ENCODE measurements at places on chromosomes 1 and 21. TPM values are rescaled to one million over a fixed set of nuclear protein-coding genes. Genes with fewer than 3 reads are reported as not detected.

RGS4 gene
- total RNA-seq = 0.78 TPM

GREM2 gene
- not detected for total RNA-seq

VTCN1 gene
- not detected for total RNA-seq

CD52 gene
- 4.4 TPM for total RNA-seq

GJA5 gene
- total RNA-seq = 8.1 TPM

ZMYND12 gene
- total RNA-seq = 0.78 TPM

DLGAP3 gene
- total RNA-seq = 0.08 TPM

FBXO2 gene
- total RNA-seq = 2.3 TPM

CELF3 gene
- not detected for total RNA-seq

LENEP gene
- not detected for total RNA-seq

NTNG1 gene
- total RNA-seq = 0.46 TPM

TRAF3IP3 gene
- total RNA-seq = 0.70 TPM

CHD5 gene
- total RNA-seq = not detected

PPCS gene
- total RNA-seq = 30.2 TPM

HES5 gene
- 1.6 TPM for total RNA-seq

RGL1 gene
- 18.4 TPM for total RNA-seq

FCGR1A gene
- total RNA-seq = 0.46 TPM

DCDC2B gene
- total RNA-seq = not detected

FCRL3 gene
- not detected for total RNA-seq

SLAMF7 gene
- 0.16 TPM for total RNA-seq

OLFML3 gene
- 10.9 TPM for total RNA-seq

L1TD1 gene
- not detected for total RNA-seq

NDUFS5 gene
- total RNA-seq = 728 TPM

KCNQ4 gene
- 2.6 TPM for total RNA-seq

PKP1 gene
- total RNA-seq = 0.08 TPM

CLEC20A gene
- total RNA-seq = not detected

SYPL2 gene
- total RNA-seq = 28.9 TPM

ERRFI1 gene
- 11.1 TPM for total RNA-seq

BSND gene
- total RNA-seq = not detected

FOXD2 gene
- not detected for total RNA-seq

KCNJ9 gene
- total RNA-seq = not detected

COL11A1 gene
- total RNA-seq = not detected

ECM1 gene
- total RNA-seq = 16.7 TPM

TEX38 gene
- not detected for total RNA-seq

FMO2 gene
- total RNA-seq = 59.2 TPM

AGMAT gene
- 0.11 TPM for total RNA-seq

PRDM16 gene
- total RNA-seq = 14.2 TPM

CLCNKA gene
- total RNA-seq = 0.35 TPM

PRKCZ gene
- total RNA-seq = 13.5 TPM

GNAT2 gene
- not detected for total RNA-seq

Measured in Right ventricle myocardium superior (tissue), 1 donor.